T-helper 22 cell (primary cell): ENCODE measurements at places on chromosomes 5 and 9.

DNA sequence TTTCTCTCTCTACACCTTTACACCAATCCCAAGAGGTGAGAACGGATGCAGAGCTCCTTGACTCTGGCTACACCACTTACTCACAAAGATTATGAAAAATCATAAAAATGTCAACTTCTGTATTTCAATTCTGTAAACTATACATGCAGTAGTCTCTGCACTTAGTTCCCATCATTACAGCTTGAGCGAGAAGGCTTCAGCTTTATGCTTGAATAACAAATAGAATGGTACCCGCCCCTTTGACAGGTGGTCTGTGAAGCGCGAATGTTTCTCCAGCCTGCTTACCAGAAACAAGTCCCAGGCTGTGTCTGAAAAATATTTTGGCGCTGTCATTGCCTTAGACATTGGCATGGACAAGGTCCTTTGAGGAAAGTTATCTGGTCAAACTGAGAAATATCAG is 562.4 kb upstream of the CLINT1 start:
- no peak for DNase-seq

DNA sequence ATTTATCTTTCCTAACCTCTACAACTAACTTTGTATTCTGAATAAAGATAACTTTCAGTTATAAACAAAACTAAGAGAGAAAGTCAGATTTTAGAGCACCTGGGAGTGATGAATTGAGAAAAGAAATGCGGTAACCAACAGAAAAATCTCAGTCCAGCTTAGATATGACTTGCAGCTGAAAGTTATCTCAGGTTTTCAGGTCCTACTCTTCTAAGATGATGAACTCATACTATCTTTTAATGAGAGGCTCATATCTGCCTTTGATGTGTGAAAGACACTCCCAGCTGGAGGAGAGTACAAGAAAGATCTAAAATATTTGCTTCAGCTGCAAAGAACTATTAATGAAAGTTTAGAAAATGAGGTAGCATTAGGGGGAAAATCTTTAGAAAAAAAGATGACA is 190.5 kb downstream of the DENND1A start:
- no peak for DNase-seq

DNA sequence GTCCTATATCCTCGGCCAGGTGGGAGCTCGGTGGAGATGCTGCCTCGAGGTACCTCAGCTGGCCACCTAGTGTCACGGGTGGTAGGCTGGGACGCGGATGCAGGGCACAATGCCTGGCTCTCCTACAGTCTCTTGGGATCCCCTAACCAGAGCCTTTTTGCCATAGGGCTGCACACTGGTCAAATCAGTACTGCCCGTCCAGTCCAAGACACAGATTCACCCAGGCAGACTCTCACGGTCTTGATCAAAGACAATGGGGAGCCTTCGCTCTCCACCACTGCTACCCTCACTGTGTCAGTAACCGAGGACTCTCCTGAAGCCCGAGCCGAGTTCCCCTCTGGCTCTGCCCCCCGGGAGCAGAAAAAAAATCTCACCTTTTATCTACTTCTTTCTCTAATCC is 2.0 kb downstream of the PCDHGC3 start:
- no peak for DNase-seq

GRCh38 chr9:86321373-86321772 is 32.8 kb downstream of the TUT7 start:
- no peak for DNase-seq

DNA sequence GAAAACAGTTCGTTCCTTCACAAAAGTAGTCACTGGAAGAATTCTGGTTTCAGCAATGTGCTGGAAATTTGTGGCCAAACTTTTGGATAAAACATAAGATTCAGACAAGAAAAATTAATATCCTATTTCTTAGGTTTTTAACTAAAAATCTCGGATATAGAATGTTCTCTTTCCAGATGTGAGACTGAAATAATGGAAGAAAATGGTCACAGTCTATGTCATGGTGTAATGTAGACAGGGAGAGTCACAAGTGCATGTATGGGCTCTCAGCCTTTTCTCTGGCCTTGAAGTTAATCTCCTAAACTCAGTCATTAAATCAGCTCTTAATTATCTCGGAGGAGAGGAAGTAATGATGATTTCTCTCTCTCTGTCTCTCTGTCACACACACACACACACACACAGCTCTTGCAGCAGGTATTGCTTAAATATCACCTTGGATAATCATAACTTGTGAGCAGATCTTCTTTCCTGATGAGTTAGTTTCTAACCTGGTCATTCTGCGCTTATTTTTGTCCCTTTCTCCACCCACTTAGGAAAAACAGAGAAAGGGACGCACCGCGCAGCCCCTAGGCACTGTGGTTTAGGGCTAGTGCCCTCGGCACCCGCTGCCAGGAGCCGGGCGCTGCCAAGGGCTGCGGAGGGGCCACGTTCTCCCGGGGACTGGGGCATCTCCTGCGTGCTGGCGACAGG is 672 bp upstream of the ITGA2 start:
- DNase-seq: no peak

DNA sequence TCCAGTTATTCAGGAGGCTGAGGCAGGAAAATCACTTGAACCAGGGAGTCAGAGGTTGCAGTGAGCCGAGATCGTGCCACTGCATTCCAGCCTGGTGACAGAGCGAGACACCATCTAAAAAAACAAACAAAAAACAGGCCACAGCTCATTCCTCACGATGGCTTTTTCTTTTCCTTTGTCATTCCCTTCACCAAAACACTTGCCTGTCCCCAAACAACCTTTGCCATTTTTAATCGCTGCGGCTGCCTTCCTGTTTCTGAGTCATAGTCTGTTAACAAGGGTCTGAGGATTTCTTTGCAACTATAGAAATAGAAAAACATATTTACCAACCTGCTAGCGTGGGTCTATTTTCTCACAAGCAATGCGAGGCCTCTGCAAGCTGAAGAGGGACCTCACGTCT is 123.0 kb upstream of the FSTL4 start:
- DNase-seq: no peak

DNA sequence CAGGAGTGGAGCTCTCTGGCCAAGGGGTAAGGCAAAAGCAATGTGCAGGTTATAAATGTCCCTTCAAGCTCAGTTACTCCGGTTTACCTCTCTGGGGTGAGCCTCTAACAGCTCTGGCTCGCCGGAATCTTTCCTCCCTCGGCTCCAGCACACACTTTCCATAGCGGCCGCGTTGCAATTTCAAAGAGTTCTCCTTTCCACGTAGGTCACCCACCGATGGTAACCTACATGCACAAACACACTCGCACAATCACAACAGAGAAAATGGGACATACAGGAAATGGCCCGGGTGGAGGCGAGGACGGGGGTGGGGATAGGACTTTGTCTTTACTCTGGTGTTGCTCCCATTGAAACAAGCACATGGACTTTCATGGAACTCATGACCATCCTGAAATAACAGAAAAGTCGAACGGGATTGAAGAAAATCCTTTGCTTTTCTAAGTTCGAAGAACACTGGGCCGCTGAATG is 1.2 kb downstream of the LHFPL2 start:
- no peak for DNase-seq

GRCh38 chr9:78919701-78920100 is 622.8 kb downstream of the PSAT1 start:
- DNase-seq: no peak

- no peak for DNase-seq
These were observed 77.0 kb downstream of the FGF18 start for GRCh38 chr5:171496456-171496855.

- DNase-seq: no peak
These were observed 7.4 kb downstream of the KLF9 start for GRCh38 chr9:70407081-70407503.

GRCh38 chr9:132268725-132269352 is 85.9 kb downstream of the SETX start:
- peak; percentile 21 for DNase-seq

- DNase-seq: no peak
These were observed 12.1 kb downstream of the FAM78A start for GRCh38 chr9:131264231-131264630.

DNA sequence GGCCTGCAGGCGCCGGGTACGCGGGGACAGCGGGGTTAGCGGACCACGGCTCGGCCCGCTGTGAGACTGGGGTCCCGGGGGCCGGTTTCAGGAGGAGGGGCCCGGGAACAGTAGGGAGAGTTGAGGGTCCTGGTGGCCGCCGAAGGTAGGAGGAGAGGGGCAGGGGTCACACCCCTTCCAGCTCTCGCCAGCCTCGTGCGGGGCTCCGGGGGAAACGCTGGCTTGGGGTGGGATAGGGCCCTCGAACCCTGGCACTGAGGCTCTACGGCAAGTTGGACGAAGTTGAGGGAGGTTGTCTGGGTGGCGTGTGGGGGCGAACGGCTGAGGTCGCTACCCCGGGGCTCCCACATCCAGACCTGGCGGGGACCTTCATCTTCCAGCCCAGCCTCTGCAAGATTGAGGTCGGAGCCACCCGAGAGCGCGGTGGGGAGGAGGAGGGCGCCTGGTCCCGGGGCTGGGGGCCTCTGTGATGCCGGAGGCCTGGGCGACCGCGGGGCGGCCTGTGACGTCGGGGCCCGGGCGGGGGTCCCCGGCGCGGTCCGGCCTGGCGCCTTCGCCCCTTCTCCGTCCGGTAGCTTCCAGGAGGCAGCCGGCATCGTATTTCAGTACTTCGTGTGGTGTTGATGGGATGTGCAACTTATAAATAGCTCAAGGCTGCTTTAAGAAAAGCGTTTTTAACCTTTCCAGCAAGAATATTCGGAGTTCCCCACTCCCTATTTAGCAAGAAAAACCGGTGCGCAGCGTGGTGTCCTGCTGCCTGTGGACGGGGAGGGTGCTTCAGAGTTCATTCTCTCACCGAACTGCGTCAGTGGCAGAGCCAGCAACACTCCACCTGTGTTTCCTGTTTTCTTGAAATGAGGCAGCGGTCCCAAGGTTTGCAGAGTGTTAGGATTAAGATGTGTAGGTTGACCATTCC is 902 bp downstream of the HABP4 start:
- DNase-seq: peak; percentile 22

DNA sequence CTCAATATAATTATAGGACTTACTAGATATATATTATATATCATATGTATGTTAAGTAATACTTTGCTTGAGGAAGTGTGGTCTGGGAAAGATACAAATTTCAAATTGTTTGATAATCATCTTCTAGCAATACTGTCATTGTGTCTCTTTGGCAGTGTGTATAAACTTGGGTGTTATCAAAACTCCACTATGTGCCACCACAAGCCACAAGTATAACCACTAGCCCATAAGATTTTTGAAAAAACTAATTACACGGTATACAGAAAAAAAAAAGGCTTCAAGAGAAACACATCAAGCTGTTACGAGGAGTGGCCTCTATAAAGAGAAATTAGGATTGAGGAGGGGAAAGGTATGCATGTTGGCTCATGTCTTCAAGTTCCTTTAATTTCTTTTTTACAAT is 44.7 kb upstream of the PCSK5 start:
- no peak for DNase-seq

DNA sequence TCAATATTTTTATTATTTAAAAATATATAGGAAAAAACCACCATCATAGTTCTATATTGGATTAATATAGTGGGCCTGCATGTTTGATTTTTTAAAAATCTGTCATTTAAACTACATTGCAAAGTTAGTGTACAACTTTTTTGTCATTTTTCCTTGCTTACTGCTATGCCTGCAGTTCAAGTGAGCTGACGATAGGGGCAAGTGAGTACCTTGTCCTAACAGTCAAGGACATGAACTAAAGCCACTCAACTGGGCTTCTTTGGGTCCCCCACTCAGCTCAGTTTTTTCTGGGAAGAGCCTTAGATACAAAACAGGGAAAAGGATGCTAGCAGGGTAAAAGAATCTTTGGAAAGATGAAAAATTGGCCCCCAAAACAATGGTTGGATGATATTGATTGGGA is 269.9 kb downstream of the MAN2A1 start:
- no peak for DNase-seq

GRCh38 chr9:2298217-2298616 is 283.1 kb downstream of the SMARCA2 start:
- DNase-seq: no peak

DNA sequence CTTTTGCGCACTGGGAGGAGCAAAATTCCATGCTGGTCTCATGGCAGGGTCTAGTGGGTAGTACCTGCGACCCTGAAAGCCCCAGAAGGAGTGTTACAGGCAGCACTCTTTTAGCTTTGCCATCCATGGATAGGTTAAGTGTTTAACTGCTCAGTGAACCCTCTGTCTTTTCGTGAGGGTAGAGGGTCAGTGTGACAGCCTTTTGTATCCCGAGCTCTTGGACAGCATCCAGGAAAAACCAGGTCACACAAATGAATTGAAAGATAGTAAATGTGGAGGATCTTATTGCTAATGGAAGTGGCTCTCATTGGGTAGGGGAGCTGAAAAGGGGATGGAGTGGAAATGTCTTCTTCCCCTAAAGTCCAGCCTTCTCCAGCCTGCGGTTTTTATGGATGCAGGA is 57.8 kb upstream of the CCDC112 start:
- no peak for DNase-seq

- no peak for DNase-seq
These were observed 7.4 kb upstream of the CCDC187 start for GRCh38 chr9:136311051-136312008.

GRCh38 chr9:136399176-136400037 is 563 bp downstream of the SNAPC4 start:
- DNase-seq: peak; percentile 34

DNA sequence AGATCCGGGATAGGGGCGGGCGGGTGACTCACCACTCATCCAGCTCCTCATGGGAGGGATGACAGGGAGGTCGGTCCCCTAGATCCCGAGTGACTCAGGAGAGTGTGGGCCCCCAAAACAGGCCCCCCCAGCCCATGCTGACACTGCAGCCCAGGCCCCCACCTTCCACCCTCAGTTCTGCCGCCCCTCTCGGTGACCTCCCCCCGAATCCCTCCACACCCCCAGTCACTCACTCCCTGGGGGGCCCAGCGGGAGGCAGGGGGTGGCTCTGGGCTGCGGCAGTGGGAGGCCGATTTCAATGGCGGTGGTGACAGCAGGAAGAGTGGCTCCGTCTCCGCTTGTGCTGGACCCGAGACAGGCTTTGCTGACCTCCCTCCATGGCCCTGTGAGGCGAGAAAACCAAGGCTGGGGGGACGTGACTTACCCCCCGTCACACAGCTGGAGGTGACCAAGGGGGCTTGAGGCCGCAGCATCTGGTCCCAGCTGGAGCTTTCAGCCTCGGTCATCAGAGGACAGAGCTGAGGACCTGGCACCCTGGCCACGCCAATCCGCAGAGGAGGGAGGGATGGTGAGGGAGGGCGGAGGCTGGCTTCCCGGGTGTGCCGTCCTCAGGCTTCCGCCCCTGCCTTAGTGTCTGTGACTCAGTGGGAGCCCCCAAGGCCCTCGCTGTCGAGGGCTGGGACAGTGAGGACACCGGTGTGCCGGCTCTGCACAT is 9.0 kb downstream of the GPSM1 start:
- no peak for DNase-seq

GRCh38 chr5:116650964-116651363 is 76.3 kb upstream of the SEMA6A start:
- DNase-seq: no peak

GRCh38 chr5:169777159-169777558 is 140.1 kb downstream of the DOCK2 start:
- no peak for DNase-seq

- DNase-seq: no peak
These were observed 47.5 kb upstream of the KIAA1958 start for GRCh38 chr9:112439171-112439570.

GRCh38 chr9:131324736-131325679 is 35.5 kb downstream of the PLPP7 start:
- DNase-seq: no peak
